ENCODE measurements at places on chromosomes 12 and 14.

DNA sequence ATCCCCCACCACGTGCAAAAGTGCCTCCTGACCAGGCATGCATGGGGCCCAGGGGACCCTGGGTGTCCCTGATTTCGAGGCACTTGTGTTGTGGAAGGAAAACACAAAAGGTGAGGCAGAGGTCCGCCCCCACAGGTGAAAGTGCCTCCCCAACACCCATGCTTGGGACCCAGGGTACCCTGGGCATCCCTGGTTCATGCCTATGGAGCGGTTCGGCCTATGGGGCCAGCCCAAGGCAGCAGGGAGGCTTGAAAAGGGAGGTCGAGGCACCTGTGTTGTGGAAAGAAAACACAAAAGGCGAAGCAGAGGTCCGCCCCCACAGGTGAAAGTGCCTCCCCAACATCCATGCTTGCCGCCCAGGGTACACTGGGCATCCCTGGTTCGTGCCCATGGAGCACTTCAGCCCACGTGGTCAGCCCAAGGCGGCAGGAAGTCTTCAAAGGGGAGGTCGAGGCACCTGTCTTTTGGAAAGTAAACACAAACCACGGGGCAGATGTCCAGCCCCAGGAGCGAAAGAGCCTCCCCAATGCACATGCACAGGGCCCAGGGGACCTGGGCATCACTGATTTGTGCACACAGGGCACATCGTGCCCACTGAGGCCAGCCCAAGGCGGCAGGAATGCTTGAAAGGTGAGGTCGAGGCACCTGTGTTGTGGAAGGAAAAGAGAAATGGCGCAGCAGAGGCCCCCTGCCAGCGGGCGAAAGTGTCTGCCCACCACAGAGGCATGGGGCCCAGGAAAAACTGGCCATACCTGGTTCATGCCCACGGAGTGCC is 375.5 kb downstream of the ALG10 start:
- DNase-seq, result no peak

GRCh38 chr12:39780411-39780912 is 160.9 kb upstream of the ABCD2 start:
- no peak for DNase-seq

- DNase-seq, result no peak
Observed at GRCh38 chr12:26880625-26881024, 47.6 kb upstream of the ITPR2 start.

- no peak for DNase-seq
Observed at GRCh38 chr14:78950649-78951048, 780.5 kb downstream of the NRXN3 start.

DNA sequence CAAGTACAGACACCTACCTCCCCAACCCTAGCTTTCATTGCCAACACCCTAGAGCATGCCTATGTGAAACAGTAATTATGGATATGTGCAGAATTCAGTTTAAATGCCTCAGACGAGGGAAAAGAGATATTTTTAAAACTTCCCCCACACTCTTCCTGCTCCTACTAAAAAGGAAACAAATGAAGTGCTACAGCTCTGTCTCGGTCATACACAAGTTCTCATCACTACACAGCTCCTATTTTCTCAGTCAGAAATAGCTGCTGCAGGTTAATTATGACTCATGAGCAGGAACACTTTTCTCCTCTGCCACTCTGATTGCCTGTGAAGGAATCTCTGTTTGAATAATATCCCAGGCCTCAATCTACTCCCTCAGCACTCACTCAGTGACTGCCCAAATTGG is 703.6 kb upstream of the FLRT2 start:
- no peak for DNase-seq

- no peak for DNase-seq
Observed at GRCh38 chr12:109253913-109254544, 55.1 kb downstream of the FOXN4 start.
